Parietal lobe (tissue), 2 donors: ENCODE measurements at places on chromosomes 1 and 21. TPM values are rescaled to one million over a fixed set of nuclear protein-coding genes. Genes with fewer than 3 reads are reported as not detected.

The KRTAP11-1 gene
- total RNA-seq, result not detected

The HEYL gene
- total RNA-seq, result 0.63 TPM

The RGS7 gene
- 28.2 TPM for total RNA-seq

The C1QB gene
- 5.9 TPM for total RNA-seq

The PITHD1 gene
- 55.7 TPM for total RNA-seq

The CFHR3 gene
- not detected for total RNA-seq

The S100A12 gene
- total RNA-seq, result 1.6 TPM

The MTARC1 gene
- 18.8 TPM for total RNA-seq

The ACTA1 gene
- total RNA-seq, result 1.6 TPM

The VWA5B1 gene
- total RNA-seq, result 0.63 TPM

The NR1I3 gene
- total RNA-seq, result not detected

The DMAP1 gene
- total RNA-seq, result 50.7 TPM

The RAB3B gene
- 9.4 TPM for total RNA-seq

The ARHGEF10L gene
- total RNA-seq, result 44.8 TPM

The TEDDM1 gene
- total RNA-seq, result not detected

The CFAP107 gene
- not detected for total RNA-seq

The TNFRSF4 gene
- not detected for total RNA-seq
